Kidney (tissue), 22 donors: ENCODE measurements at places on chromosomes 16 and 17.
A peak's percentile ranks its signal among the peaks of the same experiment; 100 is the strongest.

GRCh38 chr16:28880955-28881354, 2.7 kb downstream of the ATP2A1 start:
- DNase-seq, result no peak

DNA sequence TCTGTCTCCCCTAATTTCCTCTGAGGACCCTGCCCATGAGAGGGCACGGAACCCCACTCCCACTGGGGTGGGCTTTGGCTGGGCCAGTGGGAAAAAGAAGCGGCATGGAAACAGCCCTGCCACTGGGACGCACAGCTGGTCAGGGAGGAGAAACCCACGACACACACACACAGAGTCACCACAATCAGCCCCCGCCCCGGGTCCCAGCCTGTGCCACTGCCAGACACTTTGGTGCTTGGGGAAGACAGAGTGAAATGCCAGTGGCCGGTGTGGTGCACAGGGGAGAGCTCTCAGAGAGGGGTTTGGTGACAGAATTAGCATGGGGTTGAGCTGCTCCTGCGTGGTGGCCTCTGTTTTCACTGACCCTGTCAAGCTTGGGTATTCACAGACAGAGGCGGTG, 30.7 kb upstream of the RNPS1 start:
- DNase-seq, result peak; percentile 36

GRCh38 chr17:45848405-45848804, 3.7 kb downstream of the SPPL2C start:
- no peak for DNase-seq

- DNase-seq, result no peak
These were observed 181.8 kb upstream of the CIBAR2 start for GRCh38 chr16:85293904-85294642.

DNA sequence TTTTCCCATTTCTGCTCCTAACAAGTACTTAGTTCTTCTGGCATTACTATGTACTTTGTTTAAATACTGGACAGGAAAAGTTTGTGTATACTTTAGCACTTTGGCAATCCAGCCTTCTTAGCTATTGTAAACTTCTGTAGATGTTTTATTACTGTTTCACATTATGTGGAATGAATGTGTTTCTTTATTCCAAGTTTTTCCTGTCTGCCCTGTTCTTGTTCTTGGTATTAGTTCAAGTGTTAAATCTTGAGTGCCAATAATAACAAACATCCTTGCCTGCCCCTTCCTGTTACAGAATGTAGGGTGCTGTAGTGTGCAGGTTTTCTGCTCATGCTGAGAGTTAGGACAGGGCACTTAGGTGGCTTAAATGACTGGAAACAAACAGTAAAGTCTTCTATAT, 7.3 kb upstream of the CAPNS2 start:
- DNase-seq, result no peak

DNA sequence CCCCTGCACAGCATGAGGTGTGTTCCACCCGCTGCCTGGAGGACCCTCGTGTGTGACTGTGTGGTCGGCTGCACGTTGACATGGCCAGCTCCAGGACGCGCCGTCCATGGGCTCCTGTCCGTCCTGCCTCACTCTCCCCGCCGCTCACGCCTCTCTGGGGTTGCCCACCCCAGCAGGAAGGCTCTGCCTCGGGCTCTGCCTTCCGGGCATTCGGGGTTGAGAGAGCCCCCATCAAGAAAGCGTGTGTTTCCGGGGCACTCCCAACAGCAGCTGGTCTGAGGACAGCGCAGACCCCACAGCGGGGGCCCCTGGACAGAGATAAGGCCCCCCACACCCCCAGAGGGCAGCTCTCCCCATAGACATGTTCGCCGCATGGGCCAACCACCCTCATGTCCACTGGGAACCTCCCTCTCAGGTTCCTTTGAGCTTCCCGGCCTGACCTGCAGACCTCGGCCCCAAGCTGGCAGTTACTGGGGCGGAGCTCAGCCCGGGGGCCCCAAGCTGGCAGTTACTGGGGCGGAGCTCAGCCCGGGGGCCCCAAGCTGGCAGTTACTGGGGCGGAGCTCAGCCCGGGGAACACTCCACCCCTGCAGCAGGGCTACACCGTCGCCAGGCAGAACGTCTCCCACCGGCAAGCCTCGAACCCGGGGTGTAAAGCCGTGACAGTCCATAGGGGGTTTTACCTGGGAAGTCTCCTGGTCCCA, 8.4 kb upstream of the PIEZO1 start:
- DNase-seq, result no peak
